Stimulated activated CD4-positive, alpha-beta T cell treated with anti-CD3 and anti-CD28 coated beads, TNF-alpha, amount 100 ng/mL, for 1 hour (primary cell): ENCODE measurements at places on chromosomes 5 and 9.

DNA sequence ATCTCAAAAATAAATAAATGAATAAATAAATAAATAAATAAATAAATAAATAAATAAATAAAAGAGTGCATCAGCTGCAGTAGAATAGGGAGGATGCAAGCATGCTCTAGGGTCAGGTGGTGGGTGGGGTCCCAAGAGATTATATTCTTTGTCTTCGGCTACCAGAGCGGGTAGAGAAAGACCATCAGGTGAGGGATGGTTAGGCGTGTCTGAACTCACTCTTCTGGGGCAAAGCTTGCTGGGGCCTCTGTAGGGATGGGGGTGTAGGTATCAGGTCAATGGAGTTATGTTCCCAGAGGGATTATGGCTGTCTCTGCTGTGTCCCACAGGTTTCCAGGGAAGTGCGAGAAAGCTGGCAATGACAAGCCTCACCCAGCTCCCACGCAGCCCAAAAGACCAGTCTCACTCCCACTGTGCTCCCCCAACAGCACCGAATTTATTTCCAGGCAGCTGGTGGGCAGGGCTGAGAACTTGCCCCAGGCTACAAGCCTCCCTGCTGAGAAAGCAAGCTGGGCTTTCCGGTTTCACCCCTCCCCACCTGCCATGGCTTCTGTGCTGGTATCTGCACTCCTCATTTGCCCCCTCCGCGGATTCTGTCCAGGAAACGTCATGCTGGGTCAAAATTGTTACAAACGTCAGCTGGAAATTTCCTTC is 180.8 kb downstream of the LURAP1L start:
- DNase-seq: no peak

DNA sequence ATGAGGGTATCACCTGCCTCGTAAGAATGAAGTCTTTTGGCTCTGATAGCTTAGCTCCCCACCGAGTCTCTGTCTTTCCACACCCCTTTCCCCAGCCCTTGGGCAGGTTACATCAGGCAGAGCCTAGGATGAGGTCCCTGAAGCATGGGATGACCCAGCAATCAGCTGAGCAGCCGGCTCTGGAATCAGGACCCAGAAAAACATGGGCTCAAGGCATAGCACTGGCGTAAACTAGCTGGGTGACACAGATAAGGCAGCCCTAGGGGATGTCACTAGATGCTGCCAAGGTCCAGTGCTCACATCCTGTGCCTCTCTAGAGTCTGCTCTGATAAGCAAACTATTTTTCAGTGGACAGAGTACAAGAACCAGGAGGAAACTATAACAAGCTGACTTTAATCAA is 26.6 kb downstream of the IDNK start:
- no peak for DNase-seq

- DNase-seq: no peak
These were observed 87.3 kb downstream of the NTNG2 start for GRCh38 chr9:132249123-132249522.

- DNase-seq: no peak
These were observed 25.3 kb downstream of the LAMC3 start for GRCh38 chr9:131034268-131034667.

DNA sequence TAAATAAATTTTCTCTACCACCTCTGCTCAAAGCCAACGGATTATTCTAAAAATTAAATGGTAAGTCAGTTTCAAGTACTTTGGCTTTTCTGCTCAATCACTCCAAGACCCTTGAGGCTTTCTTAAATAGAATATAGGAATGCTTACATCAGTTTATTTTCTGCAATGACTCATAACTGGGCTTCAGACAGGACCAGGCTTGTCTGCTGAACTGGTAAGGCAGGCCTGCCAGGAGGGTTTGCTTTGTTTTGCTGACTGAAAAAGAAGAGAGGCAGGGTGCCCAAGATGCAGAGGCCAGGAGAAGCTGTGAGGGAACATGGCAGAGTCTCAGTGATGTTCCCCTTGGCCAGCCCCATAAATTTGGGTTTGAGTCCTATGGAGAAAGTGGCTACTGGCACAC is 60.3 kb upstream of the EPB41L4A start:
- DNase-seq: no peak

- DNase-seq: no peak
These were observed 43.4 kb upstream of the CDKN2B start for GRCh38 chr9:22052376-22052945.

DNA sequence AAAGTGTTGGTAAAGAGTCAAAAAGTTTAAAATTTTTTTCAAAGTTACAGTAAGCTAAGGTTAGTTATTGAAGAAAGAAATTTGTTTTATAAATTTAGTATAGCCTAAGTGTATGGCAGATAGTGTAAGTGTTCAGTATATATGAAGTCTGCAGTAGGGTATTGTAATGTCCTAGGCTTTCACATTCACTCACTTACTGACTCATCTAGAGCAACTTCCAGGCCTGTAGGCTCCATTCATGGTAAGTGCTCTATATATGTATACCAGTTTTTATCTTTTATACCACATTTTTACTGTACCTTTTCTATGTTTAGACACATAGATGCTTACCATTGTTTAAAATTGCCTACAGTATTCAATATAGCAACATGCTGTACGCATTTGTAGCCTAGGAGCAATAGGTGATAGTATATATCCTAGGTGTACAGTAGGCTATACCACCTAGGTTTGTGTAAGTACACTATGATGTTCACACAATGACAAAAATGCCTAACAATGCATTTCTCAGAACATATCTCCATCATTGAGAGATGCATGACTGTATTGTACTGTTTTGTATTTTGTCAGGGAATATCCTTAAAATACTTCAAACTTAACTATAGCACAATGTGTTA is 38.5 kb downstream of the CYSTM1 start:
- DNase-seq: no peak

DNA sequence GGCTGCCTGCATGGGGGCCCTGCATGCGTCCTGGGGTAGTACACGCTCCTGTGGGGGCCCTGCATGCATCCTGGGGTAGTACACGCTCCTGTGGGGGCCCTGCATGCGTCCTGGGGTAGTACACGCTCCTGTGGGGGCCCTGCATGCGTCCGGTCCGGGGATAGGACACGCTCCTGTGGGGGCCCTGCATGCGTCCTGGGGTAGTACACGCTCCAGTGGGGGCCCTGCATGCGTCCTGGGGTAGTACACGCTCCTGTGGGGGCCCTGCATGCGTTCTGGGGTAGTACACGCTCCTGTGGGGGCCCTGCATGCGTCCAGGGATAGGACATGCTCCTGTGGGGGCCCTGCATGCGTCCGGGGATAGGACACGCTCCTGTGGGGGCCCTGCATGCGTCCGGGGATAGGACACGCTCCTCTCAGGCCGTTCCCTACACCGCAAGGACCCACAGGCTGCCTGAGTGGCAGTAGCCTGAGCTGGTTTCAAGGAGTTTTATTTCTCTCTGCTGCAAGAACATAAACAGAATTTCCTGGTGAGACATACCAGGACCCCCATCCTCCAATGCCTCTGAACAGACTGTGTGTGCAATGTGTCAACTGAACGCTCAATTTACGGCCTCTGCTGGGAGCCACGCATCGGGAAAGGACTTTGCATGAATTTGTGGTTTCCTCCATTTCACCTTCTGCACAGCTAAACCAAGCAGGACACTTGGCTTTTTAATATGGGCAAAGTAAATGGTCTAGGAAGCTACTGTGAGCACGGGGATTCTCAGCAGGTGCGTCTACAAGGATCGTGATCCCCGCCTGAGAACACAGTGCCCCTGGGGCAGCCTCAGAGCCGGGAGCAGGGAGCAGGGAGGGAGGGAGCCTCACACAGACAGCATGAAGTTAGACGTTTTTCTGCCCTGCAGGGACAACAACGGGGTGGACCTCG is 48.9 kb upstream of the CLPTM1L start:
- no peak for DNase-seq

- DNase-seq: no peak
These were observed 174.8 kb downstream of the SLF1 start for GRCh38 chr5:94793113-94793815.

GRCh38 chr9:137813651-137814415 is 63.7 kb upstream of the CACNA1B start:
- no peak for DNase-seq

DNA sequence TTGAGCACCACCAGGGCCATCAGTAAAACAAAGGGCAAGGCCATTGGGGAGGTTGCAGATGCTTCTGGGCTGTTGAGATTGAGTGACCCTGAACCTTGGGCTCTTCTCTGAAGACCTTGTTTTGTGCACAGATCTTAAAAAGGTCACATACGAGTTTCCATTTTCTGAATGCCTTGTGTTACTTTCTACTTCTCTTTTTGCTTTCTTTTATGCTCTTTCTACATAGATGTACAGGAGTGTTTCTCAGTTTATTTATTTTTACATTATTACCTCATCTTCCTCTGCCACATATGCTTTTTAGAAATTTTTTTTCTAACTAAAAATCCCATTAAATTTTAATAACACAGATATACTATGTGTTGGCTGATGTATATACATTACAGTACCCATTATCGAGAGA is at the start of gene IFNA5:
Gene IFNA5, minus strand, starts transcription at position 101 of the 400 bp plus-strand sequence. Its CDS starts 57 bp downstream, at position 44.
- no peak for DNase-seq

- DNase-seq: no peak
These were observed 533.5 kb downstream of the RAB3C start for GRCh38 chr5:59116231-59116865.

DNA sequence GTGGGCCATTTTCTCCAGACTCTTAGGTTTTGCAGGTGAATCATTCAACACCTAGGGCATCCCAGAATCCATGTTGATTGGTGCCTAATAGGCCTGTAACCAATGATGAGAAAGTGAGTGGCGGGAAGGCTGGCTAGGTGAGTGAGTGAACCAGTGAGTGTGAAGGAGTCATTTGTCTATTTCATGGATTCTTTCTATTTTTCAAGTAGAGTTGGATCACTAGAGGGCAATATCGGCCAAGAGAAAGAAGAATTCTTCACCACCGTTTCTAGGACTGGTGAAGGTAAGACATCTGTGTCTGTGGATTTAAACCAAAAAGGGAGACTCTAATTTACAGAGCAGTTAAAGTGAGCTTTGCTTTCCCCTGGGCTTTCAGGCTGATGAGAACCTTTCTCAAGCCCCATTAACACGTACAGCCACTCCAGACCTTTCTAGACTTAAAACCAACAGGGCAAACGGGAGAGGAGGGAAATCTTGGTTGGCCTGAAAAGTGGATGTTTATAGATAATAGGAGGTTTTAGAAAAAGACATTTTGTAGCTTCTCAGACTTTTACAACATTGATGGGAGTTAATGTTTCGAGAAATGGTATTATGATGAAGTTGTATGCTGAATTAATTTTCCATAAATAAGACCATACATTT is 114.3 kb upstream of the IL12B start:
- no peak for DNase-seq

DNA sequence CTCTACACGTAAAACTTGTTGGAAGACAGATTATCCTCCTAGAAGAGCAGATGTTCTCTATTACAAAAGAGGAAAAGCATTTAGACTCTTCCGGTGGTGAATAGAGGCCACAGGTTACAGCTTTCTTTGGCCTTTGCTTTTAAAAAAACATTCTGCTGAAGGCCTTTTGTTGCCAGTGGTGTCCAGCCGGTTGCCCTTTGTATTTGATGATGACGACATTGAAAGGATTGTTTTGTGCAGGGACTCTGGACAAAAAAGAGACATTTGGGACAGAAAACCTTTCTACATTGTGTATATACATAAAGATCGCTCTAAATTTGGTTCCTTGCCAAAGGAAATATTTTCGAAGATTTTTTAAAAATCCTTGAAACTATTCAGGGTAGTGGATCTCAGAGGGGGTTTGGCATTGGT is 180.3 kb downstream of the C9orf152 start:
- no peak for DNase-seq

DNA sequence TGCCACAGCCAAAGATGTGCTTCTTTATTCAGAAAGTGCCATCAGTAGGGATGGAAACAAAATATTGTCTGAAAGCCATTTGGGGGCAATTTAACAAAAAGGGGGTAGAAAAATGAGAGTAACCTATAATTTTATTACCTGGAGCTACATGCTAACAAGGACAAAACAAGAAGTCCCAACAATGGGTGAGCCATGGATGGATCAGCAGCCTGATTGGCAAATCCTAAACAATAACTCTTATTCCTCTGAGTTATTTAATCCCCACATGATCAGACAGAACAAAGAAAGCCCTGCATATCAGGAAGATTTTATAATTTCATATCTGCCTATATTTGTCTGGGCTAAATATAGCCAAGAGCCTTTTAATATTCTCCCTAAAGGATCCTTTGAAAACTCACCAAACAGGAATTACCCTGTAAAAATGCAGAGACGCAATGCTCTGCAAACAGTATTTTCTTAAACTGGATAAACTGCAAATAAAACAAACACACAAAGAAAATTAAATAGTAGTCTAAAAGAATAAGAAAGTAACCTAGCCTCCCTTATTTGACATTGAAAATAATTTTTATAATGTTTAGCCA is 483.4 kb downstream of the ZNF608 start:
- no peak for DNase-seq

GRCh38 chr9:69179037-69179436 is 5.0 kb downstream of the TJP2 start:
- DNase-seq: no peak

DNA sequence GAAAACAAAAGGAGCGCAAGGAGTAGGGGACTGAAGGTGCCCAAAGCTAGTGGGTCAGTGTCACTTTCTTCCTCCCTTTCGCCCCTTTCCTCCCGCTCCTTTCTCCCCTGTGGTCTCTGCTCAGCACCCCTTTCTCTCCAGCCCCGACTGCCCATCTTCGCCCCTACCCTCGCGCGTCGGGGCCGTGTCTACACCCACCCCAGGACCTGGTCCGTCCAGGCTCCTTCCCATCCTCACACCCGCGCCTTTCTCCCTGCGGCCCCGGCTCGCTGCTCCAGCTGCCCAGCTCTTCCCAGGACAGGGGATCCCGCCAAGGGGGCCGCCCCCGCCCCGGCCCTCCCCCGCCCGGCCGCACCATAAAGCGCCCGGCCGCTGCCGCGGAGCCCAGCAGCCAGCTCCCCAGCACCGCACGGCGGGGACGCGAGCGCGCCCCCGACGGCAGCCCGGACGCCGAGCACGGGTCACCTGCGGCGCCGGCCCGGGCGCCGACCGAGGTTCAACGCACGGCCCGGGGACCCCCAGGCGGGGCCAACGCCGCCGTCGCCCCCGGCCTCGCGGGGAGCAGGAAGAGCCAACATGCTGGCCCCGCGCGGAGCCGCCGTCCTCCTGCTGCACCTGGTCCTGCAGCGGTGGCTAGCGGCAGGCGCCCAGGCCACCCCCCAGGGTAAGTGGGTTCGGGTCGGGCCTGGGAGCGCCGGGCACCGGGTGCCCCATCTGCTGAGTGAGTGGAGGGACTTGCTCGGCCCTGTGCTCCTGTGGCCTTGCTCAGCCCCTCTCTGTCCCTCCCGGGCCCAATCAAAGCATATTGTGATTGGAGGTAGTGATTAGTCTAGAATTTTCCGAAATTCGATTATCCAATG is at the start of gene THBS4:
Gene THBS4, plus strand, starts transcription at position 387 of the 860 bp plus-strand sequence. Its CDS starts 190 bp downstream, at position 577.
- no peak for DNase-seq

- no peak for DNase-seq
These were observed 92.8 kb downstream of the MVB12B start for GRCh38 chr9:126419475-126419874.
